ENCODE measurements at places on chromosomes 6 and 20. TPM values are rescaled to one million over a fixed set of nuclear protein-coding genes. Genes with fewer than 3 reads are reported as not detected.

DNA sequence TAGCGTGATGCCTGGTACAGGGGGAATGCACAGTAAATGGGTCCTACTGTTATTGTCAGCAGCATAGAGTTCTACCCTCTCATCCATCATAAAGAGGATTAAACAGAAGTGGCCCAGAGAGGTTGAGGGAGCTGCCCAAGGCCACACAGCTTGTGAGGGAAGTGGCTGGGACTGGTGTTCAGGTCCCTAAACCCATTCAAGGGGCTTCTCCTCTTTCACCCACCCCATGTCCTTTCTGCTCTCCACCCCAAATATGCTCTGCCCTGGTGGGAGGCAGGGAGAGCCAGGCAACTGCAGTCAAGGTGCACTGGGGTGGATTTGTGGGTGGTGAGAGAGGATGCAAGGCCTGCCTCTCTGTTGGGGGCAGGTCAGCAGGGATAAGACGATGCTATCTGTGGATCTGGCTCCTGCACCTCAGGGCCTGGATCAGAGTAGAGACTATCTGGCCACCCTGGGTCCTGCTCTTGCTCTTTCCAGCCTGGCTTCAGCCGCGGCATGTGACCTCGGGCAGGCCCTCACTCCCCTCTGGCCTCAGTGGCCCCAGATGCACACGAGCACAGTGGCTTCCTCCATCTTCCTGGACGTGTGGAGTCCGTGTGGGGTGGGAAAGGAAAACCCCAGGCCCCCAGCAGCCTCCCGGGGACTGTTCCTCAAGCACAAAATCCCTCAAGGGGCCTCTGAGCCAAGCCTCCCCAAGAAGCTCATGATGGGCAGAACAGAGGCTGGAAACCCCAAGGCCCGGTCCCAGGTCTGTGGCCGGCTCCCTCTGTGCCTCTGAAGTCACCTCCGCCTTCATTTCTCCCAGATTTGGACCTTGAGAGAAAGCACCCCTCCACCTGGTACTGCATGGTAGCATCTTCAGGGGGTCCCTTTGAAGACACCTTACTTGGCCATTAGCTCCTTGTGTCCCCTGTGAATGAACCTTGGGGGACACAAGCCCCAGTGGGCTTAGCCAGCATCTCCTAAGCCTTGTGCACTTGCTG, 3.4 kb upstream of the BPIFB6 start:
- no peak for DNase-seq

DNA sequence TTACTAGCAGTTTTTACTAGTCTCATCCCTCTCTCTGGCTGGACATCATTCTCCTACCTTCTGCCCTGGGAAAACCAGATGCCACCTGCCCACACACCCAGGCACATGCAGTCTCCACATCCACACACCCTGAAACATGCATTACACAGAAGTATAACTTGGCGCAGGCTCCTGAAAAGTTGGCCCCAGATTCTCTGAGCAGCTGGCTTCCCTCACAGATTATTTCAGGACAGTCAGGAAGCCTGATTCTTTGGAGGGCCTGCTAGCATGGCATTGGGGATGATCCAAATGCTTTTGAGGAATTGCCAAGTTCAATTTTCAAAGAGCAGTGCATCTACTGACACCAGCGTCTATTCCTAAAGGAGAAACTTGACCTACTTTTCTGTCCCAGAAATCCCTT, 27.8 kb upstream of the KIF16B start:
- DNase-seq = no peak

TCF15 gene
- 6.6 TPM for total RNA-seq

RNF39 gene
- not detected for total RNA-seq

DNA sequence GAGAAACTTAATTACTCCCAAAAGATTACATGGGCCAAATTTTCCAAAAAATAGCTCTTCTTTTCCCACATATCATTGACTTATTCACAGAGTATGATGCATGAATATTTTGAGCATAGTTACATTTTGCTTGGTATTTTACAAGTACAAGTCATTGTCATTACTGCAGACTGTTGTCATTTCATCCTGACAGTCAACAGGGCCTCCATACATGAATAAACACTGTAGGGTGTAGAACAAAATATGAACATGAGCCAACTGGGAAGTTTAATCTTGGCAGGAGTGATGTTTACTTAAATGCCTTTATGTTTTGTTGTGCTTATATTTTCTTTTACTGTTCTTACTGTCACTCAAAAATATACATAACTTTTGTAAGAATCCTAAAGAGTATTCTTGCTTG, 340.7 kb downstream of the ADGRB3 start:
- DNase-seq = no peak

DNA sequence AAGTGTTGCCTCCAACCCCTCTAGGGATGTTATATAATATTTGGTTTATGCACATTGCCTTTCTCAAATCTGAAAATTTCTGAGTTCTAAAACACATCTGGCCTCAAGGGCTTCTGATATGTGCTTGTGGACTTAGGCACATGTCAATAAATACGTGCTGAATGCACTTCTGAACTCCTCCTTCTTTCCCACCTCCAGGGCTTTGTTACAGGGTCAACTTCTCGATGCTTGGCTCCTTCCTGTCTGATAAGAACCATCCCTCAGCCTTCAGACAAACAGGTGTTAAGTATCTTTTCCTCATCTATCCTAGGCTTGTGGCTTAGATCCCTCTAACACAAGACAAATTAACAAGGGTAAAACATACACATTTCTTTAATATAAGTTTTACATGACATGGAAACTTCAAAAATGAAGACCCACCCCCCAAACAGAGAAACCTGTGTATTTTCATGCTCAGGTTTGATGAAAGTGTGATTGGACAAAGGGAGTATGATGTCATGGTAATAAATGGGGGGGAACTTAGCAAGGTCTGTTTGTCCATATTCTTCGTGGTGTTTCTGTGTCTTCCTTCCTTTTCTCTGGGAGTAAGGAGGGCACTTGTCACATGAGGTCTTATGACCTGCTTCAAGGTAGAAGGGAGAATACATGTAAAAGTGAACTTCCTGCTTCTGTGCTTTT, 326.9 kb downstream of the CD83 start:
- DNase-seq = no peak

SEMG1 gene
- not detected for total RNA-seq

- DNase-seq = peak; percentile 18
Observed at GRCh38 chr6:127855542-127856159, 45.2 kb downstream of the THEMIS start.

DNA sequence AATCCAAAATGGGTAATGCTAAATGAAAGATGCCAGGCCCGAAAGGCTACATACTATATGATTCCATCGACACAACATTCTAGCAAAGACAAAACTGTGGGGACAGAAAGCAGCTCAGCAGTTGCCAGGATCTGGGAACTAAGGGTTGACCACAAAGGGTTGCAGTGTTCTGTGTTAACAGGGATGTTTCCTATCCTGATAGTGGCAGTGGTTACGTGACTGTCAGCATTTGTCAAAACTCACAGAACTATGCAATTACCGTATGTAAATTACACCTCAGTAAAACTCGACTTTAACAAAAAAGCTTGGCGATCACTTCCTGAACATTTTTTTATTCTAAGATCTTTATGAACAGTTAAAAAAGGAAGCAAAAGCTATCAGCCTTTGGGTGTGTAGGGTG, 83.9 kb downstream of the BANF2 start:
- no peak for DNase-seq

TEAD3 gene
- total RNA-seq = 6.3 TPM

GRCh38 chr20:23021541-23021940, 13.6 kb upstream of the SSTR4 start:
- DNase-seq = no peak

GRCh38 chr6:158506601-158507000, 53.3 kb upstream of the TMEM181 start:
- peak; percentile 62 for DNase-seq

DNA sequence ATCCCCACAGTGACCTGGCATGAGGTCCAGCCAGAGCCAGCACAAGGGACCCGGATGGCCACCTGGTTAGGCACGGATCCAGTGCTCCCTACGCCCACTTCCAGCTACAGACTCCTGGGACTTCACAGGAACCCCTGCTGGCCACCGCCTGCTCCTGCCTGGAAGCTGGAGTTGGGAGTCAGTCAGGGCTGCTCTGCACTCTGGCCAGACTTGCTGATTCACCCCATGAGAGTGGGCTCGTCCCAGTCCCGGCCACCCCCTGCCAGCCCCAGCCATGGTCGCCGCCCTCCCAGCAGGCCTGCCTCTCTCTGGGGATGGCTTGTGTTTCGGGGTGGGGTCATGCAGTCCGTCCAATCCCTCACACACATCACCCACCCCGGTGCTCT, 125.8 kb downstream of the DLL1 start:
- DNase-seq = no peak

GRCh38 chr6:52546192-52546591, 30.7 kb downstream of the TRAM2 start:
- DNase-seq = no peak

DNA sequence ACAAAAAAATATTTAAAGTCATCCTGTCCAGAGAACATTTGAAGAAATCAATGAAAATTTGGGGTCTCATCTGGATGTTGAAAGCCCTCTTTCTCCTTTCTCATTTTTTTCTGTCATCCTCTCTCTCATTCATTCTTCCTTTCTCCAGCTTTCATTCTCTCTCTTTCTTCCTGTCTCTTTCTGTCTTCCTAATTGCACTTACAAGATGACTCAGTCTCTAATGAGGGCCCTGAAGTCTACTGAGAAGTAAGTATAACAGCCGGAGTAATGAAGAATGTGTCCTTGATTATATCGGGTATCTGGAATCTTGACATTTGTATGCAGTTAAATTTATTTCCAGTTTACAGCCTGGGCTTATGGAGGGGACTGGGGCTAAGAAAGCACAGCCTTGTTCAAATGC, 232.2 kb upstream of the SULF2 start:
- no peak for DNase-seq

DNA sequence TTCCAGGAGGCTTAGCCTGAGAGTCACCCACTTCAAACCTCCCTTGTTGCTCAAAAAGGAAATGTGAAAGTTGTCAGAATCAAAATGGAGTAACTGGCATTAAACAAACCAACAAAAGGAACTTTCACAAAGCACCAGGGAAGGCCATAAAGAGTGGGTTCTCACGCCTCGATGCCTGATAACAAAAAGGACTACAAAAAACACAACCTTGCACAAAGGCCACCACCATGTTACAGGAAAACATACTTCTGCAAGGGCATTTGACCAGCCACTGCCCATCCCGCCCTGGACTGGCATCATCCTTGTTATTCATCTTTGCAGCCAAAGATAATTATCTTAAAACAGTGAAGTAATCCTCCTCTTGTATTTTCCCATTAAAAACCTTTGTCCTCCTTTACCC, 34.8 kb downstream of the RNASET2 start:
- no peak for DNase-seq

GRCh38 chr6:160130729-160131484, 9.3 kb downstream of the SLC22A1 start:
- no peak for DNase-seq

DNA sequence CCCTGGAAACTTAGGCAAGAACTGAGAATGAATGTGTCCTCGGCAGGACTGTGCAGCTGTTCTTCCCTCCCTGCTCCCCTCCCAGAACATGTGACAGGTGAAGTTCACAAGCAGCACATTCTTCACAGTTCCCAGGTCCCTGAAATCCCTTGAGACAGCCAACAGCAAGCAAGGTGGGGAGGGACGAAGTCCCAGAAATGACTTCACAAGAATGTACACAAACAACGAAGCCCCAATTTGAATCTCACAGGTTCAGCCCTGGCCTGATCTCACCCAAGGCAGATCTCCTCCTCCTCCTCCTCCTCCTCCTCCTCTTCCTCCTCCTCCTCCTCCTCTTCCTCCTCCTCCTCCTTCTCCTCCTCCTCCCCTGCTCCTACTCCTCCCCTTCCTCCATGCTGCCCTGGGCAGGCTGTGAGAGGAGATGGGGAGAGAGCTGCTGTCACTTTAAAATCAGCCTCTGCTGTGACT, 32.4 kb downstream of the WRNIP1 start:
- DNase-seq = no peak

DNA sequence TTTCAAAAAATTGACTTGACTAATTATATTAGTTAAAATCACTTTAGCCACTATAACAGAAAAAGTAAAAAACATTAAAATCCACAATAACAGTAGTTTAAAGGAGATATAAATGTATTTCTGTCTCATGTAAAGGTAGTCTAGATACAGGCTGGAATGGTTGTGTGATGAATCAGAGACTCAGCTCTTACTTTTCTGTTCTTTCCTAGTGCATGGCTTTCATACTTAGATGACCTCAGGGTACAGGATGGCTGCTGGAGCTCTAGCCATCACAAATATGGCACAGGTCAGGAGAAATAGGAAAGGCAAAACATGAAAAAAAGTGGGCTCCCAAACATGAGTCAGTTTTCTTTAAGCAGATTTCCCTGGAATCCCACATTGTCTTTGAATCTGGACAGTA, 157.7 kb upstream of the FLRT3 start:
- DNase-seq = no peak

DNA sequence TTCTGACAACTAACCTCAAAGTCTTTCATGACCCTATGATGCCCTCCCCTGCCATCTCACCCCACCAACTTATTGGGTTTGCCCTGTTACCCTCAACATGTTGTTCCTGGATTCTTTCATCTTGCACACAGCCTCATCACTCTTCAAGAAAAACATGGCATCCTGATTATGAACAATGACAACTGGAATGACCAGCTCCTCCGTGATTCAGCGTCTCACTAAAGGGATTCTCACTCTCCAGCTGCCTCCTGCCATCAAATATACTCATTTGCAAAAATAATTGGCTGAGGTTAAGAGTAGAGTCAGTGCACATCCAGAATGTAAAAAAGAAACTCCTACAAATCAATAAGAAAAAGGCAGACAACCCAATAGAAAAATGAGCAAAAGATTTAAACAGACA, 59.7 kb upstream of the MDGA1 start:
- no peak for DNase-seq

GRCh38 chr6:27800731-27801373, 111.3 kb downstream of the OR2B2 start:
- no peak for DNase-seq

CLPSL2 gene
- total RNA-seq = not detected

ZNF341 gene
- total RNA-seq = 3.5 TPM

DNA sequence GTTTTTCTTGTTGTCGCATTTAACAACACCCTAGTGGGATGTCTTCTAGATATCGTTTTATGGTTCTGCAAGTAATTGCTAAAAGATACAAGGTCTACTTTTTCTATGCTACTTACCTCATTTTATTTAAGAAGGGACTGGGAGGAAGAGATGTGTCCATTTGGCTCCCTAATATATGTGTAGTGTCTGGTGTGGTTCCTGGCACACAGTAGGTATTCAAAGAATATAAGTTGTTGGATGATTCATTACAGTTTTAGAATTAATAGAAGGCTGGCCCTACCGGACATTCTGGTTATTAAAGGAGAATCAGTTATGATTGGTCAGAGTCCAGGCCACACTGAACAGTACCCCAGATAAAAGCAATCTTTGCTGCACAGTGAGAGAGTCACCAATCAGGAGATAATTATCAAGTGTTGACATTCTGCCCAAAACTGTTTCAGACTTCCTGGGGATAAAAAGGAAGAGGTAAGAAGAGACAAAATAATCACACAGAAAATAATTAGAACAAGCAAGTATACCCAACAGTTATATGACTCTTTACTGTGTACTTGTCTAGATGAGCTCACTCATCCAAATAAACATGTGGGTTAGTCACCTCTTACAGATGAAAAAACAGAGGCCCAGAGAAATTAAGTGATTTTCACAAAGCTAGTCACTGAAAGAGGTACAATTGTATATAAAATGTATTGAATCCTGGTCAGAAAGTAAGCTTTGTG, 7.0 kb downstream of the TMEM244 start:
- no peak for DNase-seq

Data from endothelial cell (in vitro differentiated cells).